ENCODE measurements at places on chromosomes 6 and 20.

DNA sequence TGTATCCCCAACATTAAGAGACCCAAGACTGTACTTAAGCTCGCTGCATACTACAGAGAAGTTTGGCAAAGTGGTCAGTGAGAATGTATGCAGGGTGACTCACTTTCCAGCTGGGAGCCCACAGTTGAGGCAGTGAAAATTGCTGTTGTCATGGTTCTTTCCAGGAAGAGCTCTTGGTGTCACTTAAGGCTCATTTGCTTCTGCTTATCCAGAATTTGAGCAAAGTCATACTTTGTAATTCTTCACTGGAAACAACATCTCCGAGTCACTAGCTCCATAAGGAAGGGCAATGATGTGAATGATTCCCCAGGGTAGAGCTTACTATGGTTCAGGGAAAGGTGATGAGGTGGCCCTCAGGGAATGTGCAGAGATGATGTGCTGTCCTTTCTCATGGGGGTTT is 65.4 kb upstream of the FBXL4 start:
- no peak for DNase-seq

DNA sequence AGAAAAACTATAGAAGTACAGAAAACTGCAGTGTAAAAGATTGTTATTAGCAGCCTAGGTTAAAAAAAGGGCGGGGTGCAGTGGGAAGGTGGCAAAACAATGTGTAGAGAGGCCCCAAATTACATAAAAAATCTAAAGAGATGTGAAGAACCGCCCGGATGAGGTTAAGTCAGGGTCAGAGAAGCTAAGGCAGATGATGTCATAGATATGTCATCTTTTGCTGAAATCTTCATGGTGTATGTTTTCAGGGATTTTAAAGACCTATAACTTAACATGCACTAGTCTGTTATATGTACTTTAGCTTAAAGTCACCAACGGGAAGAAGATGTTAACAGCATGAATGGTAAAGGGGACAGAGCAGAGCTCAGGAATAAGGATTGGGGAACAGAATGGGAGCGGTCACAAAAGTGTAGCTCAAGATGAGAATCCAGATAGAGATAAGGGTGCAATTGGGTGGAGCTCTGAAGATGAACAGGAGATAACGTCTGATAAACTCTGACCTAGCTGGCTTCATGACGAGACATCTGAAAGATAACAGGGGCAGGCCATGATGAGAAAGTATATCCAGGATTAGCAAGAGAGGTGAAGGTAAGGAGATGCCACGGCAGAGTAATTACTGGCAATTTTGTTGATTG is 83.4 kb downstream of the TFAP2A start:
- no peak for DNase-seq

DNA sequence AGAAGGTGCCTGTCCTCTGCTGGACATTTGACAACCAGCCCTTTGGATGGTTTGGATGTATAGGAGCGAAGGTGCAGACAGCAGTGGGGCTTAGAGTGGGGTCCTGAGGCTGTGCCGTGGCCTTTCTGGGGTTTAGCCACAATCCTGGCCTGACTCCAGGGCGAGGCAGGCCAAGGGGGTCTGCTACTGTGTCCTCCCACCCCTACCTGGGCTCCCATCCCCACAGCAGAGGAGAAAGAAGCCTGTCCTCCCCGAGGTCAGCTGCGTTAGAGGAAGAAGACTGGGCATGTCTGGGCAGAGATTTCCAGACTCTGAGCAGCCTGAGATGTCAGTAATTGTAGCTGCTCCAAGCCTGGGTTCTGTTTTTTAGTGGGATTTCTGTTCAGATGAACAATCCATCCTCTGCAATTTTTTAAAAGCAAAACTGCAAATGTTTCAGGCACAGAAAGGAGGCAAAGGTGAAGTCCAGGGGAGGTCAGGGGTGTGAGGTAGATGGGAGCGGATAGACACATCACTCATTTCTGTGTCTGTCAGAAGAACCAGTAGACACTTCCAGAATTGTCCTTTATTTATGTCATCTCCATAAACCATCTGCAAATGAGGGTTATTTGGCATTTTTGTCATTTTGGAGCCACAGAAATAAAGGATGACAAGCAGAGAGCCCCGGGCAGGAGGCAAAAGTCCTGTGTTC is 1.3 kb upstream of the CDKN1A start:
- DNase-seq: no peak

DNA sequence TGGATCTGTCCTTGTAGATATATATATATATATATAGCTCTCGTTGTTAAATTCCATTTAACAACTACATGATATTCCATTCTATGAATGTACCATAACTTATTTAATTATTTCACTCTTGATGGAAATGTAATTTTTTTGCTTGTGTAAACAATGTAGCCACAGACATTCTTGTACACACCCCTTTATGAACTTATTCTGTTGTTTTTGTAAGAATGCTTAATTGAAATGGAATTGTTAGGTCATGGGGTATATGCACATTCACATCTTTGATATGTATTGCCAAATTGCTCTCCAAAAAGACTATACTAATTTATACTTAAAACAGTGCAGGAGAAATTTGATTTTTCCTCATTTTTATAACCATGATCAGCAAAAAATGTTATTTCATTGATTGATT is 67.2 kb downstream of the MAP3K4 start:
- no peak for DNase-seq

GRCh38 chr6:72683797-72684196 is 61.9 kb downstream of the KCNQ5 start:
- DNase-seq: no peak

GRCh38 chr6:137866200-137866913 is 702 bp upstream of the TNFAIP3 start:
- DNase-seq: peak; percentile 13

- DNase-seq: no peak
Observed at GRCh38 chr6:70547905-70548304, 18.8 kb upstream of the SDHAF4 start.

GRCh38 chr20:32018269-32019155 is 8.3 kb downstream of the CCM2L start:
- DNase-seq: peak; percentile 96

DNA sequence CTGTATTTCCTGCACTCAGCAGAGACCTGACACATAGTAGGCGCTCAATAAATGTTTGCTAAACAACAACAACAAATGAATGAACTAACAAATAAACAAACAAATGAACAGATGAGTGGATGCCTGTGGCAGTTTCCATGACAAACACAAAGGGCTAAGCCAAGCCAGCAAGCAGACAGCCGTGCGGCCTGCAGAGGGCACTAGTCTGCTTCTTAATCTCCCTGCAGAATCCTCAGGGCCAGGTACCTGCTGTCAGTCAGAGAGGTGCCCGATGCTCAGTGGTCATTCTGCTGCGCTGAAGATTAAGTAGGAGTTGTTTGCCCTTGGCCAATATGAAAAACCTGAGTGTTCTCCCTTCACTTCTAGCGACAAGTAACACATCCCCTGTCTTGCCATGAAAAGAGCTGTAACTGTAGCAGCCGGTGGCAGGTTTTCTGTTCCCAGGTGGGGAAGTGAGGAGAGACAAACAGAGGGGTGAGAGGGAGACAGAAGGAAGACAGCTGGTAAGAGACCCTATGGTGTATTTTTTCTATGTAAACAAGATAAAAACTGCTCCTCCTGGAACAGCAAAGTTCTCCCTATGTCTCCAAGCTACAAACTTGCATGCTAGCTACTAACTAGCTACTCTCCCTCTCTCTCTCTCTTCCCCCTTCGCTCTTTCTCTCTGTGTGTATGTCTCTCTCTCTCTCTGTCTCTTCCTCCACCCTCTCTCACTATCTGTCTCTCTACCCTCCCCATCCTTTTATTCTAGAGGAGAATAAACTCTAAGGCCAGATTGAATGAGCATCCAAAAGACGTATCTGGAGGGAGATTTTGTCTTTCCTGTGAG is at the start of gene MC3R:
Gene MC3R, plus strand, starts transcription at position 779 of the 829 bp plus-strand sequence. CDS start 112 bp downstream, outside the sequence.
- no peak for DNase-seq

DNA sequence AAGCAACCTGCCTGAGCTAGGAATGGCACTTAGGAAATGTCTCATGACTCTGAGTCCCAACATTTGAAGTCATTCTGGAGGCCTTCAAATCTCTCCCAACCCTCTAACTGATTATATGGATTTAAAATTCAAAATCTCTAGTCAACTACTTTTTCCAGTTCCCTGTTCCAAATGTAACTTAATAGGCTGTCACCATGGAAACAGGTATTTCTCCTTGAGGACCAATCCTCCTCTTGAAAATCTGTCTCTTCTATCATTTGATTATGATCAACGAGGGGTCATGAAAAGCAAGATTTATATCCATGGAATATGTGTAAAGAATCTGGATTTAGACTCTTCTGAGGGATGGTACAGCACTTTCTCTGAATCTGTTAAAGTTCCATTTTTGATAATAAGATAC is 127.3 kb upstream of the DTNBP1 start:
- no peak for DNase-seq

DNA sequence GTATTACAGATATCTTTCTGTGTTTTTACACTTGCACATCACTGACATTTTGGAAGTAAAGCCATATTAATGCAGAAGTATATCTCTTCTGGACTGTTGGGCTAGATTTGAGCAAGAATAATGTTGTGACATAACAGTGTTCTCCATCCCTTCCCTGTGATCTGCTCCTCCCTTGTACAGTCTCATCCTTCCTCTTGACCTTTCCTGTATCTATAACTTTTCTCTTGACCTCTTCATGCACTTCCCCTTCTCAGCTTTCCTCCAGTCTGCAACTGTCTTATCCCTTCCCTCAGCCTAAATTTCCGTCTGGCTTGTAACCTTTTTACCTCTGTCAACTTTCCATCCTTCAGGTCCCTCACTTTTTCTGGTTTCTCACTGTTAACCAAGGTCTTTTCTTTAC is 29.8 kb downstream of the NCOA3 start:
- DNase-seq: no peak

GRCh38 chr6:1594445-1595200 is 15.1 kb upstream of the FOXC1 start:
- DNase-seq: no peak

GRCh38 chr6:127207591-127208120 is 59.0 kb upstream of the RNF146 start:
- DNase-seq: no peak

GRCh38 chr20:63328026-63328700 is 33.0 kb downstream of the CHRNA4 start:
- no peak for DNase-seq

DNA sequence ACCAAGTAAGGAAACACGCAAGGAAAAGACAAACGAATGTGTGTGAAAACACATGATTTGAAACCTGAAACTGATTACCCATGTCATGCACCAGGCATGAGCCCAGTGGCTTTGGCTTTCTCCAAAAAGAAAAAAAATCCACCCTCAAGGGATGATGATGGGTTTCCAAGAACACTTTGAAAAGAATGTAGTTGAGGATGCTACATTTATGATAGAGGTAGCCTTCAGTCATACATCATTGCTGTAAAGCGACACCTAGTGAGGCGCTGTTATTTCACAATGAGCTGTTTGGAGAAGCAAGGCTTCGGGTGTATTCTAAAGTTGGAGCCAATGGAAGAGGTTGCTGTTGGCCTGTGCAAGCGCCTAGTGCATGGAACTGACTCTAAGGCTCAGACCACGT is 124.9 kb downstream of the SCML4 start:
- no peak for DNase-seq

GRCh38 chr6:169510871-169511270 is 191.0 kb downstream of the WDR27 start:
- DNase-seq: no peak

- DNase-seq: no peak
Observed at GRCh38 chr20:25669826-25670422, 26.7 kb downstream of the ZNF337 start.

DNA sequence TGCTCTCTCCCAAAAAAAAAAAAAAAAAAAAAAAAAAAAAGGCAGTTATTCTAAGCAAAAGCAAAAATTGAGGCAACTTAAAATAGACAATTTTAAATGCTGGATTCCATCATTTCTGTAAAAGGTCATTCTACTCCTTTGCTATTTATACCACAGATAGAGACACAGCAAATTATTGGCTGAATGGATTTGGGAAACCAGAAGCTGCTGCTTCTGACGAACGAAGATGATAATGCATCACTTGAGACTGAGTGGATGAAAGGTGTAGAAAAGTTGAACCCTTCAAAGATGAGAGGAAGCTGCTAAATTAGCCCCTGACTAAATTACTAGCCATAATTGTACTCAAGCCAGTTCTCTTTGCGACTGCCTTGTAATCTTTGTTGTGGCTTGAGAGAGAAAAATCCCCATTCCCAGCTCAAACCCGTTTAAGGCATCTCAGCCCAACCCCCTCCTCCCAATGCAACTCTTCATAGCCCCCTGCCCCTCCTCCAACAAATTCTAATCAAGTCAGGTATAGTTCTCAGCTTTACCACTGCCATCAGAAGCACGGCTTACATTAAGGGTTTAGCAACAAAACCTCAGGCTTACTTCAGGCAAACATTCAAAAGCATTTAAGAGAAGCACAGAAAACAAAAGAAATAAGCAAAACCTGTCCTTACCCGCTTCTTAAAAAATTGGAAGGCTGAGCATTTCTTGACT is 1.0 kb downstream of the SGK1 start:
- DNase-seq: no peak

- DNase-seq: peak; percentile 20
Observed at GRCh38 chr6:52233975-52234823, 10.1 kb downstream of the IL17F start.

GRCh38 chr20:34365765-34366213 is 2.7 kb downstream of the ITCH start:
- no peak for DNase-seq

- DNase-seq: peak; percentile 90
Observed at GRCh38 chr6:43667245-43668150, 20.1 kb downstream of the MRPS18A start.
